ENCODE measurements at places on chromosomes 16 and 17. TPM values are rescaled to one million over a fixed set of nuclear protein-coding genes. Genes with fewer than 3 reads are reported as not detected.

Gene ZNF750
- total RNA-seq, result not detected

Gene CEP95
- total RNA-seq, result 24.6 TPM

Gene LYRM1
- 49.5 TPM for total RNA-seq

Gene RAB11FIP4
- total RNA-seq, result 2.3 TPM

- H3K36me3 ChIP-seq, result peaks cover 19% of the 10 kb centered on the region
- no peaks in the 10 kb centered on the region for H3K27me3 ChIP-seq
- peak overlapping the region; percentile 75 for H3K27ac ChIP-seq
- H3K4me3 ChIP-seq, result no peak overlapping the region
- DNase-seq, result no peak
Measured at GRCh38 chr17:35725802-35726126, 5.7 kb upstream of the RASL10B start.

DNA sequence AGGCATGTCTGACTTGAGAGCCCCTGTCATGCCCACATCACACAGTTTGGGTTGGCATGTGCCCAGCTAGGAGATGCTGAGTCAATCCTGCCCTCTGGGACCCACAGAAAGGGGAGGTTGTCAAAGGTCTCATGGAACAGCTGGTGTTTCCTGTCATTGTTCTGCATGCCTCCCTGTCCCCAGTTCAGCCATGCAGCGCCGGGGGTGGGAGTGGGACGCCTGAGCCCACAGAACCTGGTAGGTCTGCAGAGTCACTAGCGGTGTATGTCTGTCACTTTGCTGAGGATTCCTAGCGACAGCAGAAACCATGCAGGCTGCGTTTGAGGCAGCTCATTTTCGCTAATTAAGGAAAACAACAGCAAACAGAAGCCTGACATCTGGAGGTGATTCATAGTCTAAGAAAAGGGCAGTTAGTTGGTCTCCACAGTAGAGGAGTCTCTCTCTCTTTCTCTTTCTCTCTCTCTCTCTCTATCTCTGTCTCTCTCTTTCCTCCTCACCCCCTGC is 19.6 kb upstream of the CCL1 start:
- H3K4me1 ChIP-seq, result peaks cover 3% of the 10 kb centered on the region
- H3K27ac ChIP-seq, result no peak overlapping the region
- H3K4me3 ChIP-seq, result no peak overlapping the region
- no peak for DNase-seq

GRCh38 chr17:1580979-1581676 is 18.5 kb upstream of the PITPNA start:
- peaks cover 21% of the 10 kb centered on the region for H3K4me1 ChIP-seq
- H3K4me3 ChIP-seq, result no peak overlapping the region
- H3K27ac ChIP-seq, result no peak overlapping the region

DNA sequence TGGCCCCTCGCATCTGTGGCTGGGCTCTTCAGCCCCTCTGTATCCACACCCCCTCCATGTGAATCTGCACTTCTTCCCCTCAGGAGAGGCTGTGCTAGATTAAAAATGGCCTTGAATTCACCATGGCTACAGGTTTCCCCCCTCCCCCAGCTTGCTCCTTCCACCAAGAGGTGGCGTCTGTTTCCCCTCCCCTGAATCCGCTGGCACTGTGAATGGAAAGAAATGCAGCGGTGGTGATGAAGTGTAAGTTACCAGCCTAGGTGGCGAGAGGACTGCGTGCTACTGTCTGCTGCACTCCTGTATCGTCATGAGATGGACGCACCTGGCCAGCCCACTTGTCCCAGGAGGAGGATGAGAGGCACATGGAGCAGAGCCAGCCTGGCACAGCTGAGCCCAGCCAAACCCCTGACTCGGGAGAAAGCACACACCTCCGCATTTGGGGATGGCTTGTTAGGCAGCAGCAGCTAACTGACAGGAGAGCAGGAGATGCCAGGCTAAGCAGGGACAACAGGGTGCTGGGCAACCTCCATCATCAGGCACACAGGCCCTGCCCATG is 26.2 kb downstream of the TNFRSF13B start:
- H3K36me3 ChIP-seq, result no peaks in the 10 kb centered on the region
- peaks cover 34% of the 10 kb centered on the region for H3K27me3 ChIP-seq
- H3K27ac ChIP-seq, result no peak overlapping the region
- H3K4me3 ChIP-seq, result no peak overlapping the region

DNA sequence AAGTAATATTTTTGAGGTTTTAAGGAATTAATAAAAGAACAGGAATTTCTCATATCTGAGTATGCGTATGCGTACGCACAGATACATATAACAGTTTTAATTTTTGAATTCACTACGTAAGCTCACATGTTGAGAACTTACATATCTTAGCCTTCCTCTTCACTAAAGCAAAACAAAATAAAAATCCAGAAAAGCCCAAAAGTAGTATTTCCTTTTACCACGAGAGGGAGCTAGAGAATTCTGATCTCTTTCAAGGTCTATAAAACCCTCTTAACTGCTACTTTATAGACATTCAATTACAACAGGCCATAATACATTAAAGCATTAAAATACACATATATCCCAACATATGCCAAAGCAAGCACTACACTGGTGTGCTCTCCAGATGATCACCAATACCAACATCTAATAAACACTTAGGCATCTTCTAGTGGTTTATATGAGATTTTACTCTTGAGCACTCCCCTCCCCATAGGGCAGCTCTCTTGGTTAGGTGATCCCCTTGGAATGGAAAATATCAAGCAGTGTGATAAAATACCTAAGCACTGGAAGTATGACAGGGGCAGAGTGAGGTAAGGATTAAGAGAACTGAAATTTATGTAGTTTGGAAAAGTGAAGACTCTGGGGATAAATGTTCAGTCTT is 94.0 kb downstream of the SKAP1 start:
- no peak overlapping the region for H3K4me3 ChIP-seq
- H3K4me1 ChIP-seq, result no peaks in the 10 kb centered on the region
- H3K36me3 ChIP-seq, result no peaks in the 10 kb centered on the region
- H3K27ac ChIP-seq, result no peak overlapping the region

DNA sequence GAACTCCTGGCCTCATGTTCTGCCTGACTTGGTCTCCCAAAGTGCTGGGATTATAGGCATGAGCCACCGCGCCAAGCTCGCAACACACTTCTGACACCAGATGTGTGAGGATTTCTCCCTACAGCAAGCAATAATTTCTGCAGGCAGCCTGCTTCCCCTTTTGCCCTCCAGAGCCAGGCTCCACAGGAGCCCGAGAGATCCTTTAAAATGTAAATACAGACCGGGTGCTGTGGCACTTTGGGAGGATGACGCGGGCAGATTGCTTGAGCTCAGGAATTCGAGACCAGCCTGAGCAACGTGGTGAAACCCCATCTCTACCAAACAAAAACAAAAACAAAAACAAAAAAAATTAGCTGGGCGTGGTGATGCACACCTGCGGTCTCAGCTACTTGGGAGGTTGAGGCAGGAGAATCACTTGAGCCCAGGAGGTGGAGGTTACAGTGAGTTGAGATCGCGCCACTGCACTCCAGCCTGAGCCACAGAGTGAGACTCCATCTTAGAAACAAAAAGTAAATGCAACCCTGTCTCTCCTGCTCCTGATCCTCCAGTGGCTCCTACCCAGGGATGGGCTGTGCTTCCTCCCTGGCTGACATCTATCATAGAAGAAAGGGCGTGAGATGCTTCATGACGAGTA is 14.7 kb downstream of the C16orf96 start:
- no peaks in the 10 kb centered on the region for H3K4me1 ChIP-seq
- no peak overlapping the region for H3K4me3 ChIP-seq
- no peak for DNase-seq
- no peaks in the 10 kb centered on the region for H3K36me3 ChIP-seq
- no peaks in the 10 kb centered on the region for H3K27me3 ChIP-seq

All from esophagus muscularis mucosa (tissue), 4 donors.